Sigmoid colon (tissue), 7 donors: ENCODE measurements at places on chromosomes 5 and 9. TPM values are rescaled to one million over a fixed set of nuclear protein-coding genes. Genes with fewer than 3 reads are reported as not detected.
A peak's percentile ranks its signal among the peaks of the same experiment; 100 is the strongest.

- no peak for DNase-seq
Measured at GRCh38 chr9:89608641-89609335, 4.0 kb downstream of the GADD45G start.

DNA sequence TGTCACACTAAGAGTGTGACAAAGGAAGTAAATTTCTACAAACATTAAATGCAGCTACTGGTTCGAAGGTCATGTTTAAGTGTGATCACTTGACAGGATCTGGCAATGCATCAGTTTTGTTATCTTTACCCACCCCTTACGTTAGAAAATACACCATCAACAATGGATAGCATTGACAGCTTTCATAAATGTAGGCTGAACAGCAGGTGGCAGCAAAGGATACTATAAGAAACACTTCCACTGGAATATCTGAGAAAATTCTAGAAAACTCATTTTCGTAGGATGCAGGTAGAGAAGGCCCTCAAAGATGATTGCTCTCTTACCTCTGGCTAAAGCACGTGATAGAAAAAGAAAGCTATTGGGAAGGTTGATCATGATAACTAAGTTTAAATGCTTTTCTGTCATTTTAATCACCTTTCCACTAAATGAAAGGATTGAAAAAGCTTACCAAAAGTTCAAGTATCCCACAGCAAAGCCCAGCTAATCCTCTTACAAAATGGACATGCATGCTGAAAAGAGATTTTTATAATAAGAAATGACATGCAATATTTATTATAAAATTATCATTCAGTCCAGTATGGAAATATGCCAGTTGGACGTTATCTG is 292.5 kb downstream of the PARP8 start:
- DNase-seq: no peak

- DNase-seq: no peak
Measured at GRCh38 chr5:1718669-1719068, 81.0 kb downstream of the MRPL36 start.

DNA sequence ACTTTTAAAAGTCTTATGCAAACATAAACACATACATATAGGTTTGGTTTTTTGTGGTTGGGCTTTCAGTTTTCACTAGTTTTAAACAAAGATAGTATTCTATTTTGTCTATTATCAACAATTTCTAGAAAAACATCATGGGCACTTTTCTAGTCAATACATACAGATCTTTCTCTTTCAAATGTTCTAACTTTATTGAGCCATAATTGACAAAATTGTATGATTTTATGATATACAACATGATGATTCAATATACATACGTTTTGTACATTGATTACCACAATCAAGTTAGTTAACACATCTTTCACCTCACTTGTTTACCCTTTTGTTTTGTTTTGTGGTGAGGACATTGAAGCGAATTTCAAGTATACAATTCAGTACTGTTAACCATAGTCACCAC is 265.9 kb downstream of the MCTP1 start:
- DNase-seq: no peak

DNA sequence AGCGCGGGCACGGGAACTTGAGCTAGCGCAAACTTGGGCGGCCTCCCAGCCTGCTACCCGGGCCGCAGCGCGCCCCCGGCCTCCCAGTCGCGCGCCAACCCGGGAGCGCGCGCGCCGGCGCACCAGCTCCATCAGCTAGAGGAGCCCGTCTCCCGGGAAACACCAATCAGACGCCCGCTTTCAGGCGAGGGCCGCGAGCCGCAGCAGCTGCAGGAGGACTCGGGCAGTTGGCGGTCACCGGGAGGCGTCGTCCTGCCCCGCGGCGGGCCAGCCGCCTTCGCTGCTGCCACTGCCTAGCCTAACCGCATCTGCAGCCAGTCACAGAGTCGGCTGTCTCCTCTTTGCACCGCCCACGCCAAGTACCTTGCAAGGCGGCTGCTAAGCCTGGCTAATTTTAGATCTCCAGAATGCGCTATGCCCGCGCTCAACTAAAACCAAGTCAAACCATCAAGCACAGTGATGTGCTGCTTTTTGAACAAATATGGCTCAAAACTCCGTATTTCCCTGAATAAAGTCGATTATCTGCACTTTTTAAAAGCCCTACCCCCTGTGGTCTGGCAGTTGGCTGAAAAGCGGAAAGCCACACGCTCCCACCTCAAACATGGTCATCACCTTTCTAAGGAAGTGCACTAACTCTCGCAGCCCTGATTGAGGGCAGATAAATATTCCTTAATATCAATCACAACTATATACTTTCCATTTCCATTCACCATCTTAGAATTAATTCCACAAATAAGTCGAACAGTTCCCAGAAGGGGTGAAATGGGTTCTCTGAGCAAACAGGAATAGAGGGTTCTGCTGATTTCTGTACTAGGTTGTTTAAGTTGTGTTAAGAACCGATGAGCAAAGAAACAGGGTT is 221.8 kb downstream of the MEF2C start:
- peak; percentile 83 for DNase-seq

Gene AGPAT2
- 35.5 TPM for total RNA-seq

DNA sequence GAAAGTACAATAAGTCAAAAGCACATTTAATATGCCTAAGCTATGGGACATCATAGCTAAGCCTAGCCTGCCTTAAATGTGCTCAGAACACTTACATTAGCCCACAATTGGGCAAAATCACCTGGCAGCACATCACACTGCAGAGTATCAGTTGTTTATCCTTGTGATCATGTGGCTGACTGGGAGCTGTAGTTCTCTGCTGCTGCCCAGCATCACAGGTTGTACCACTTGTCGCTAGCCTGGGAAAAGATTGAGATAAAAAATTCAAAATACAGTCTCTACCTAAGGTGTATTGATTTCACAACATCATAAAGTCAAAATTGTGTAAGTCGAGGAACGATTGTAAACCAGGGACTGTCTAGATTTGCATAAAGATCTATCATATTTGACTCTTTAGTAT is 58.6 kb downstream of the CAMK4 start:
- DNase-seq: no peak

DNA sequence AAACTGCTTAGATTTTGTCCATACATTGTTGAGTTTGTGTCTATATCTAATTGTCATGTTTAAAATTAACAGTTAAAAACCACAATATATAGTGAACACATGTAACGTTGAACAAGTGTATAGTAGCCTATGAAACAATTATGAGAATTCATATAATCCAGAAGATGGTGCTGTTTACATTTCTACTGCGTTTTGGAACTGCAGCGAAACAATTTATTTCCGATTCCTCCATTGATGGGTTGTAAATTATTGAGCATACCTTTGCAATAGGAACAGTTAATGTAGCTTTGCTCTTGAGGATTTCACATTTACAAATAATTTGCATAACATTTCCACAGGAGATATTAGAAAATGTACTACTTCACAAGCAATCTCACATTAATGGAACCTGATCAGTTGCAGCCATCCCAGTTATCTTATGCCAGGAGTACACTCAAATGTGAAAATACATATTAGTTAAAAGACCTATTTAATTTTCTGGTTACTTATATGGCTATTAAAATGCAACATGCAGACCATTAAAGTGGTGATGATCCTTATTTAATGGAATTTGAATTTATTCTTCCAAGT is 411.8 kb downstream of the CDH10 start:
- DNase-seq: no peak

Gene ZFP2
- total RNA-seq: 3.9 TPM

Gene SCGB3A1
- not detected for total RNA-seq

GRCh38 chr5:4777435-4777834 is 362.7 kb upstream of the ADAMTS16 start:
- DNase-seq: no peak

DNA sequence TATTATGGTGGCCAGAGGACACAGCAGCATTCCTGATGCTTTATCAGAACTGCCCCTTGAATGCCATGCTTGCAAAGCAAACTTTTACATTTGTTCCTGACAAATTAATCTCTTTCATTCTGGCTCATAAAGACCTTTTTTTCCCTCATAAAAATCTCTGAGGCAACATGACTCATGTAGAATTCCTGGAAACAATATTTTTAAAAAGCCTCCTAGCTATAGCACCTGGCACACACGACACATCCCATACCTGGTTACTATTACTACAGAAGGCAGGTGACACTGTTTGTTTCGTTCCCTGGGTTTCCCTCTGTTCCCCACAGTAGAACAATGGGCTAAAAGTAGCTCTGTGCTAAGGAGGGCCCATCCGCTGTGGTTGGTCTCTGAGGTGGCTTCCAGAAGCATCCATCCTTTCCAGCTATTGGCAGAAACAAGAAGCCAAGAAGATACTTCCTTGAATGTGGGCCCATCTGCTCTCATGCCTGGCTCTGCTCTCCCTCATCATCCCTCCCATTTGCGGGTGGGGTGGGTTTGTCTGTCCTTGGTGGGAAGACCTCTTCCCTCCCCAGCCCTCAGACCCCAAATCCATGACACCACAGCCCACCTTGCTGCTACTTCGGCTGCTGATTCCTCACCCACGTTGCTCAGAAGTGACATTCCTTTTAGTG is 59.1 kb downstream of the GALNT12 start:
- no peak for DNase-seq

Gene RFX3
- 6.4 TPM for total RNA-seq

Gene CCNO
- not detected for total RNA-seq

Gene DMRTA1
- total RNA-seq: 1.2 TPM

DNA sequence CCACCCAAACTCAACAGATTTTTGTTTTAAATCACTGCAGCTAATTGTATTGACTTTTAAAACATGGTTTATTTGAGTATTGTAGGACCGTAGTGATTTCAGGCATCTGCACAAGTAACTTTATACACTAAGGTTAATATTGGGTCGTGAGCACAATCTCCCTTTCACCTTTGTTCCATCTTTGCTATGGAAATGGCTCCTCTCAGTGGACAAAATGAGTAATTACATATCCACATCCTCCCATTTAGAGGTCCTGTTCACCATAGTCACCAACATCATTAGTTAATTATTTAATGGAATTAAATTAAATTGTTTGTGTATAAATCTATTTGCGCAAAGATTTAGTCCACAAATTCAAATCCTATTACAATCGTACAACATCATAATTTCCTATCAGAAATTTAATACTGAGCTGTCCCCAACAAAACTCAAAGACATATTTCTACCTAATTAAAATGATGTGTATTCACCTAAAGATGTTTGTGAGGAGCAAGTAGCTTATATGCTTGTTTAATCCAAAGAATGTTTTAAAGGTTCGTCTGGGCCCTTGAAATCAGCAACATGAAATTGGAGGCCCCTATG is 173.0 kb upstream of the DAPK1 start:
- no peak for DNase-seq

DNA sequence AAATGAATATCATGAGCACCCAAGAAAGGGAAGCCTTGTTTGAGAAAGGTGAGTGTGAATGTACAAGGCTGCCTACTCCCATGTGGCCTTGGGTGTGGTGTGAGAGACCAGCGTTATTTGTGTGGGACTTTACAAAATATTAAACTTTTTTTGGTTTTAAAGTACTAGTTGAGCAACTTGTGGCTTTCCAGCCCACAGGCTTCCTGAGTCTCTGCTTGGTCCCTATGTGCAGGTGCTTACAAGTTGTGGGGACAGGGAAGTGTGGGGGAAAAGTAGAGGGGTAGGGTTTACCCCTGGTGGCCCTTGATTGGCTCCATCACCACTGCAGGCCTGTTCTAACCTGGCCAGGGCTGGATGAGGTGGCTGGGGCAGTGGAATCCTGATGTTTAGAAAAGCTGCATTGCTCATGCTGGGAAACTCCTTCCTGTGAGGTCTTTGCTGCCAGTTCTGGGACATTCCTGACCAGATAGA is 19.7 kb downstream of the PTTG1 start:
- DNase-seq: no peak

DNA sequence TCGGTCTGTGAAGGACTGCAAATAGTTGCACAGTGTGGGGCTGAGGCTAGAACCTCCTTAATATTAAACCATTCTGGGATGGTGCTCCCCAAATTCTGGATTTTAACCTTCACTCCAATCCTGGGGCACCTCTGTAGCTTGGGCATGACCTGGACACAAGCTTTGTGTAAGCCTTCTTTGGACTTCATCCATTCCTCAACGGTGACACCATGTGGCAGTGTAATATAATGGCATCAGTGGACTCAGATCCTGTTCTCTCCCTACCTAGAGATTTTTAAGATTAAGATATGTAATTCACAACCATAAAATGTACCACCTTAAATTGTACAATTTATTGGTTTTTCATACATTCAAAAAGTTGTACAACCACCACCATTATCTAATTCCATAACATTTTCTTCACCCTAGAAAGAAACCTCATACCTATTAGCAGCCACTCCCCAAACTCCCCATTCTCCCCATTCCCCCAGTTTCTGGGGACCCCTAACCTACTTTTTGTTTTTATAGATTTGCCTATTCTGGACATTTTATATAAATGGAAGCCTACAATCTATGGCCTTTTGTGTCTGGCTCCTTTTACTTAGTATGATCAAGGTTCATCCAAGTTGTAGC is 4.8 kb upstream of the PLGRKT start:
- no peak for DNase-seq

GRCh38 chr5:56305001-56305950 is 72.1 kb upstream of the ANKRD55 start:
- DNase-seq: no peak

DNA sequence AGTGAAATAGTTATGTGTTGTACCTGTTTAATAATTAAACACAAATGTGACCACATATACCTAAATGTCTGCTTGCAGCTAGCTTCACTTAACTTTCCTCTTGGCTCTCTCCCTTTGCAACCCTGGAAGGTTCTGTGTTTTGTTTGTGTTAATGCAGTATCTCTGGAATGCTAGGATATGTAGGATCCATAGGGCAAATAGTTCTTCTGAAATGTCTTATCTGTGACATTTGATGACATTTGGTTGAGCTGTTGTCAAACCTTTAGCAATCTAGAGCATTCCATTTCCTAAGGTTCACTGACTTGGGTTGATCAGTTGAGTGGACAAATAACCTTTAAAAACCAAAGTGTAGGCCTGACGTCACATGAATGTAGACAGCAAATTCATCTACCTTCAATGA is 21.8 kb downstream of the CTNNA1 start:
- DNase-seq: no peak

DNA sequence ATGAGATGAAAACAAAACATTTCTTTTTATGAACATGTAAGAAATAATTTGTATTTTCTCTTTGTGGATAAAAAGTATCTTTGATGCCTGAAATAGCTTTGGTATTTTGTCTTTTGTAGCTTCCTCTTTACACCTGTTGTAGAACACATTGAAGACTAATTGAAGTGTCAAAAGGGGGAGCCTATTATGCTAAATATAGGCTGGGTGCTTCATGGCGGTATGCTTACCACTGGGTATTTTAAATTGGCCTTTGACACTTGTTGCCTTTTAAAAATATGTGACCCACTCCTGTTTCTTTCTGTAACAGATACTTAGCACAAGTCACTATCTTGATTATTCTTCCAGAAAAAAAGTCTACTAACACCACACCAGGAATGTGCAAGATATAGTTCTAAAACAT is 226.4 kb downstream of the KIAA0825 start:
- no peak for DNase-seq

Gene SPOCK1
- 55.3 TPM for total RNA-seq

- DNase-seq: no peak
Measured at GRCh38 chr9:131129183-131129582, 3.8 kb downstream of the NUP214 start.

Gene NMUR2
- total RNA-seq: not detected

Gene SGTB
- total RNA-seq: 10.2 TPM
